SJCRH30 (cell line): ENCODE measurements at places on chromosomes 1 and 21. TPM values are rescaled to one million over a fixed set of nuclear protein-coding genes. Genes with fewer than 3 reads are reported as not detected.

Gene ZNF648
- total RNA-seq: not detected in 2 replicates

DNA sequence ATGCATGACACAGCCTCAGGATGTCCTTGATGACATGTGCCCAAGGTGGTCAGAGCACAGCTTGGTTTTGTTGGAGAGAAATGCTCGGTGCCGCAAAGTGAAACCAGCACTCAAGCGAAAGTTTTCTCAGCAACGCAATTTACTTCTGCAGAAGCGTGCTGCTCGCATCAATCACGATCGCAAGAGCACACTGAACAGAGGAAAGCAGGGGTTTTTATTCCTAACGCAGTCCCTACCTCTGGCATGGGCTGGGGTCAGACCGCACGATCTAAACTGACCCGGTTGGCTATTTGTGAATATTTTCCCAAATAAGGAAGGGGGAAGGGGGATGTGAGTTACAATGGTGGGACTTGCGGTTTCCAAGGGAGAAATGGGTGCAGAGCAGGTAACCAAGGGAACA lies 809 bp upstream of the ZNF669 start:
- DNase-seq: no peak

GRCh38 chr1:27835501-27835900 lies 4.9 kb downstream of the PPP1R8 start:
- no peak for DNase-seq

Gene ZBTB18
- 47.1 and 51.7 TPM in 2 replicates for total RNA-seq

DNA sequence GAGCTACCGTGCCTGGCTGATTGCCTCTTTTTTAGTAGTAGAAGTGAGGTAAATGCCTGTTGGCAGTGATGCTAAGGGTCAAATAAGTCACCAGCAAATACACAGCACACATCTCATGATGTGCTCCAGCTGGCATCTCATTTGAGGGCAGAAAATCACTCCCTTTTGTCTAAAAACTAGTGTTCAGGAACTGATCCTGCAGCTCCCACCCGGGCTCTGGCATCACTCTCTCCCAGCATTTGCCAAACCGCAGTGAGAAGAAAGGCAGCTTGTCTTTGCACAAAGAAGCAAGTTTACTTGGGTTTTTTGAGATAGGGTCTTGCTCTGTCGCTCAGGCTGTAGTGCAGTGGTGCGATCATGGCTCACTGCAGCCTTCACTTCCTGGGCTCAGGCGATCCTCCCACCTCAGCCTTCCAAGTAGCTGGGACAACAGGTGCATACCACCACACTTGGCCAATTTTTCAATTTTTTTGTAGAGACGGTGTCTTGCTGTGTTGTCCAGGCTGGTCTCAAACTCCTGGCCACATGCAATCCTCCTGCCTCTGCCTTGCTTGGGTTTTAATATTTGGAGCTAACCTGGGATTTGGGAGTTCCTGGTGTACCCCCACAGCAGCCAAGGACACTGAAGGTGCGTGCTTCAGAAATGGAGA lies 4.1 kb downstream of the RBP7 start:
- no peak for DNase-seq

Gene NCAM2
- total RNA-seq: not detected in 2 replicates
